Frontal cortex (tissue), 4 donors: ENCODE measurements at places on chromosomes 1 and 21.

GRCh38 chr1:181714428-181714827 lies 231.1 kb downstream of the CACNA1E start:
- no peak for DNase-seq

DNA sequence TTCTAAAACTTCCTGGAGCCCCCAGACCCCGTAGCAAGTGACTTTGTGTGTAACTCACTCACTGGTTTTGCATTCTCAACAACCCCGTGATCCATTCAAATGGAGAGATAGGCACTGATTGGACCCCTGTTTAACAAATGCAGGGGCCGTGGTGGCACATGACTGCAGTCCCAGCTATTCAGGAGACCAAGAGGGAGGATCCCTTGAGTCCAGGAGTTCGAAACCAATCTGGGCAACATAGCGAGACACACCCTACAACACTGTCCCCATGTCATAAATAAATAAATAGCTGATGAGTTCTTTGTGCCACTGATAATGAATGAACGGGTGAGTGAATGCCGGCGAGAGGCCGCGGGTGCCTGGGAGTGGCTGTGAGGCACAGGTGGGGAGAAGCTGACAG lies 59.4 kb upstream of the PAX7 start:
- no peak for DNase-seq

DNA sequence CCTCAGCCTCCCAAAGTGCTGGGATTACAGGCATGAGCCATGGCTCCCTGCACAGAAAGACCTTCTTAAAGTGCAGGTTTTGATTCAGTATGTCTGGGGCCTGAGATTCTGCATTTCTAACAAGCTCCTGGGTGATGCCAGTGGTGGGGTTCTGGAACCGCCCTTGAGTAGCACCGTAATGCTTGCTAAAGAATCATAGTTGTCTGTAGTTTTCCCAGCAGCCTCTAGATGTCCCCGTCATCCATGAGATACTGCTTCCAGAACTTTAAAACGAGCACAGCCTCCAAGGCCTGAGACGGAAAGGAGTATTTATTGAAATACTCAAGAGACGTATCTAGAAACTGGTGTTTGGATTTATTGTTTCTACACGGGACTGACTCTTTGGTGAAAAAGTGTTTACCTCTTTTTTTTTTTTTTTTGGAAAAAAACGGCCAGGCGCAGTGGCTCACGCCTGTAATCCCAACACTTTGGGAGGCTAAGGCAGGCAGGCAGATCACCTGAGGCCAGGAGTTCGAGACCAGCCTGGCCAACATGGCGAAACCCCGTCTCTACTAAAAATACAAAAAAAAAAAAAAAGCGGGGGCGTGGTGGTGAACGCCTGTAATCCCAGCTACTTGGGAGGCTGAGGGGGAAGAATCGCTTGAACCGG lies 2.6 kb upstream of the TOR3A start:
- peak; percentile 57 for DNase-seq

DNA sequence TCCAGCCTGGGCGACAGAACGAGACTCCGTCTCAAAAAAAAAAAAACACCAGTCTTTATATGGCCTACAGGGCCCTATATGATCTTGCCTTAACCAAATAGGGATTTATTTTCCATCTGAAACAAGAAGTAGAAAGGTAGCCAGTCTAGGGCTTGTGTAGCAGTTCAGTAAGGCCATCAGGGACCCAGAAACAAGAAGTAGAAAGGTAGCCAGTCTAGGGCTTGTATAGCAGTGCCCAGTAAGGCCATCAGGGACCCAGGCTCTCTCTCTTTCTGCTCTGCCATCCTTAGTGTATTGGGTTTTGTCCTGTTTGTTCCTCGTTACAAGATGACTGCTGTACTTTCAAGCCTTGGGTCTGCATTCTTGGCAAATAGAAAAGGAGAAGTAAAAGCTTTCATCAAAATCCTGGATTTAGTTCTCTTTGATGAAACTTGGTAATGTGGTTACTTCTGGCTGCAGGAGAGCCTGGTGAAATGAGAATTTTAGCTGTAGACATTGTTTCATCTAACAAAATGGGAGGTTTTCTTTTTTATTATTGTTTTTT lies 46.1 kb downstream of the PKN2 start:
- no peak for DNase-seq

- no peak for DNase-seq
Measured at GRCh38 chr1:67634396-67634935, 50.5 kb upstream of the GADD45A start.

GRCh38 chr1:160767395-160768294 lies 28.3 kb upstream of the LY9 start:
- DNase-seq: no peak

DNA sequence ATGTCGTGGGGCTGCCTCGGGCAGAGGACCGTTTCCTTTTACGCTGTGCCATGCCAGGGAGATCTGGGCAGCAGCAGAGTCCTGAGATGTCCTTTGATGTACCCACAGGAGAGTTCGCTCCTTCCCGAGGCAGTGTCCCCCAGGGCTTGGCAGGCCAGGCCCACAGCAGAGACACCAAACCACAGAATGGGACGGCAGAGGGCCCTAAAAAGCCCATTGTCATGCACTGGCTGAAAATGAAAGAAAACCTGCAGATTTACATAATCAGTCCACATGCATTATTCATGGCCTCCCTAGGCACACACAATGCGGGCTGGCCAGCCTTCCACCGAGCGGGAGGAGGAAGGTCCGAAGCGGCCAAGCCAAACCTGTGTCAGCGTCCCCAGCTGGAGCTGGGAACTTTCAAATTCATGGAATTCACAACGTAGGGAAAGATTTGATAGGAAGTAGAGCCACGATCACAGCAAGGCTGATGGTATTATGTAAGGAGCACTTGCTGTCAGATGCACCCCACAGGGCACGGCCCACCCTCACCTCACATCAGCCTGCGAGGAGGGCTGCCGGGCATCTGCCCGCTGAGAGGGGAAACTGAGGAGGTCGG lies 25.3 kb upstream of the EFHD2 start:
- DNase-seq: peak; percentile 61

DNA sequence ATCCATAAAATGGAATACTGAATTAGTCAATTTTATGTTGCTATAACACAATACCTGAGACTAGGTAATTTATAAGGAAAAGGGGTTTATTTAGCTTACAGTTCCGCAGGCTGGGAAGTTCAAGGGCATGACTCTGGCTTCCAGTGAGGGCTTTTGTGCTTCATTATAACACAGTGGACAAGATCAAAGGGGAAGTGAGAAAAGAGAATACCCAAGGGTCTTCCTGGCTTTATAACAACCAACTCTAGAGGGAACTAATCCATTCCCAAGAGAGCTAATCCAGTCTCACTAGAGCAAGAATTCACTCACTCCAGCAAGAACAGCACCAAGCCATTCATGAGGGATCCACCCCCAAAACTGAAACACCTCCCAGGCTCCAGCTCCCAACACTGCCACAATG lies 3.1 kb downstream of the KIFAP3 start:
- no peak for DNase-seq

DNA sequence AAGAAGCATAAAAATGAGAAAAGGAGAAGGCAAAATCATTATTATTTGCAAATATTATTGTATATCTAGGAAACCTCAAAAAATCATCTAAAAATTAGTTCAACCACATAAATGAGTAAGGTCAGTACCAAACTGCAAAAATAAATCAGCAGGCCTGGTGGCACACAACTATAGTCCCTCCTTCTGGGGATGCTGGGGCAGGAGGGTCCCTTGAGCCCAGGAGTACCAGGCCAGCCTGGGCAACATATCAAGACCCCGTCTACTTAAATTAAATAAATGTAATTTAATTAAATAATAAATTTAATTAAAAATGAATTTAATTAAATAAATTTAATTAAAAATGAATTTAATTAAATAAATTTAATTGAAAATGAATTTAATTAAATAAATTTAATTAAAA lies 40.3 kb upstream of the TRIM67 start:
- no peak for DNase-seq

DNA sequence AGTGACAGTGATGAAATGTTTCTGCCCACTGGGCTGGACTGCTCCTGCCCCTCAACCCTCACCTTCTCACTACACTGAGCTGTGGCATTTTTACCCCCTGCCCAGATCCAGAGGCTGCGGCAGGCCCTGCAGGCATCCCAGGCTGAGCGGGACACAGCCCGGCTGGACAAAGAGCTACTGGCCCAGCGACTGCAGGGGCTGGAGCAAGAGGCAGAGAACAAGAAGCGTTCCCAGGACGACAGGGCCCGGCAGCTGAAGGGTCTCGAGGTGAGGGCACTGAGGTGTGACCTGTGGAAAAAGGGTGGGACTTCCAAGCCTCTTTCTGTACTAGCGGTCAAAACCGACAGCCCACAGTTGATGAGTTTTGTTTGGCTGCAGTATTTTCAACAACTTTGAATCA lies 6.2 kb upstream of the TUFT1 start:
- no peak for DNase-seq

DNA sequence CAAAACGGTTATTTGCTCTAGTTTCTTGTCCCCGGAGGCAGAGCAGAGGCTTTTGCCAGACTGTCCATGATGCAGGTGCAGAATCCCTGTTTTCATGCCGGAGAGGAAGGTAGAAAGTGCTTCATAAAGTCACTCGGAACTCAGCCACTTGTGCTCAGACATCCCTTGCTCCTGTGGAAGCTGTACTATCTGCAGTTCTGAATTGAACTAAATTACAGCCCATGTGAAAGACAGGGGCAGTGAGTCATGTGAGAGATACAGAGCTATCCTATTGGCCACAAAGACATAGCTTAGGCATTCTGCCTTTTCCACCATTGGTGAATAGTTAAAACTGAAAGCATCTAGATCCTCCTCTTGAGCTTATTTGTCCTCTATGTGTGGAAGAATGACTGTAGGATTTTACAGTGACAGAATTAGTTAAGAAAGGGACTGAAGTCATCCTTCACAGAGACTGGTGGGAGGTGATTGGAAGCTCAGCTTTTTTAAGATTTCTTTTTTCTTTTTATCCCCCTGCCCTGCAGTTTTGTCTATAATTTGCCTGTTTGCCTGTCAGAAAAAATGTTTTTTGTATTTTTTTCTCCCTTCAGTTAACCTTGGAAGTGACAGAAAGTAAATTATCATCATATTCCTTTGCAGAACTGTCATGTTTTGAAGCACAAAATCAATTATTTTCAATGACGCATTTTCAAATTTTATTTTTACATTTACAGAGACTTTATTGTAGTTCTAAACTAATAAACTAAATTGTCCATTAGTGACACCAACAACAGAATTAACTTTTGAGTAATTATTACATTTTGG lies 298.6 kb downstream of the PTPRC start:
- peak; percentile 71 for DNase-seq

DNA sequence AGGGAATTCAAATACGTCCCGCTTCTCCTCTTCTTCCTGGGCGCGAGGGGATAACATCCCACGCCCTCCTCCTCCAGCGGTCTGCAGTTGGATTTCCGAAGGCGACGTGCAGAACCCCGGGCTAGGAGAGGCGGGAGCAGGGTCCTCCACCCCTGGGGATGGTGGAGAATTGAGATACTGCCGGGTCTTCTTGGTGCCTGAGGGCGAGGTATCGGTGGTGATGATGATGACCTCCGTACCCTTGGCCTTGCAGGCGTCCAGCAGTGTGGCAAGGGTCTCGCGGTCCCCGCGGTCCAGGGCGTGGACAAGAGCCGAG lies 3.2 kb upstream of the LIX1L start:
- no peak for DNase-seq

- DNase-seq: no peak
Measured at GRCh38 chr1:179206812-179207211, 22.7 kb downstream of the ABL2 start.

GRCh38 chr1:88266051-88266450 lies 418.0 kb upstream of the PKN2 start:
- DNase-seq: no peak

DNA sequence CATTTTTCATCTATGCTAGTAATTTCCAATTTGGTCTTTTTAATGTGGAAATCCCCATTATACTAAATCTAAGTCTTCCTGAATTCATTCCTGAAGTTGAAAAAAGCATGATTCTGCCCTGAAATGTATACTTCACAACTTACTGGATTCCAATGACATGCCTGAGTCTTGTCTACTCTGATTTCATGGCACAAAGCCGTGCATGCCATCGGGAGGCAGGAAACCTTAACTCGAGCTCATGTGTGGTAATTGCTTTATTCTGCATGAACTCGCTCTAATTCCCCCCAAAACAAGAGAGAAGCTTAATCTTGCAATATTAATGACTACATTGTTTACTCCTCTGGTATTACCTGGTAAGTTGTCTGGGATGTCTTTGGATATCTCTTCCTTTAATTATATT lies 39.6 kb upstream of the PBX1 start:
- no peak for DNase-seq

GRCh38 chr1:45820173-45820572 lies 16.8 kb downstream of the MAST2 start:
- DNase-seq: no peak

- no peak for DNase-seq
Measured at GRCh38 chr1:47562799-47563198, 125.0 kb downstream of the FOXD2 start.

GRCh38 chr1:195886000-195886399 lies 722.2 kb downstream of the KCNT2 start:
- DNase-seq: no peak

DNA sequence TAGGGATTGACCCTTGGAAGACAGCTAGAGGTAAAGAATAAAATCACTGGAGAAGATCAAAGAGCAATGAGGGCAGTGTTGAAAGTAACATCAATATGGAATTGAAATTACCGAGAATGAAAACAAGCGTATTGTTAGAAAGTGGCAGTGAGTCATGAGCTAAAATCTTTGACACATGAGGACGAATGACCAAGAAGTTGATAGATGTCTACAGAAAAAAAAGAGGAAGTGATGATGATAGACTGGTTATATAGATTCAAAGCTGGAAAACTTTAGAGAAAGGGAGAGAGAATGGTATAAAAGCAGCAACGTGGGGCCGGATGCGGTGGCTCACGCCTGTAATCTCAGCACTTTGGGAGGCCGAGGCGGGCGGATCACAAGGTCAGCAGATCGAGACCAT lies 12.5 kb upstream of the DNM3 start:
- DNase-seq: no peak

DNA sequence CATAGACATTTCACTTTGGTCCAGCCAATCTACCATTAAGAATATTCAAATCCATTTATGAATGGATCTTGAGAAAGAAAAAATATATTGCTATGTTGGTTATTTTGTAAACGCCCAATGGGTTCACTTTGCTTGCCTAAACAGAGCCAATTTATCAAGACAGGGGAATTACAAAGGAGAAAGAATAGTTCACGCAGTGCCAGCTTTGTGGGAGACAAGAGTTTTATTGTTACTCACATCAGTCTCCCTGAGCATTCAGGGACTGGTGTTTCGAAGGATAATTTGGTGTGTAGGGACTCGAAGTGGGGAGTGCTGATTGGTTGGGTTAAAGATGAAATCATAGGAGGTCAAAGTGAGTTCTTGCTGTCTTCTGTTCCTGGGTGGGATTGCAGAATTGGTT lies 135.3 kb downstream of the GABPA start:
- DNase-seq: no peak

- DNase-seq: no peak
Measured at GRCh38 chr1:59487335-59488031, 190.6 kb downstream of the FGGY start.

DNA sequence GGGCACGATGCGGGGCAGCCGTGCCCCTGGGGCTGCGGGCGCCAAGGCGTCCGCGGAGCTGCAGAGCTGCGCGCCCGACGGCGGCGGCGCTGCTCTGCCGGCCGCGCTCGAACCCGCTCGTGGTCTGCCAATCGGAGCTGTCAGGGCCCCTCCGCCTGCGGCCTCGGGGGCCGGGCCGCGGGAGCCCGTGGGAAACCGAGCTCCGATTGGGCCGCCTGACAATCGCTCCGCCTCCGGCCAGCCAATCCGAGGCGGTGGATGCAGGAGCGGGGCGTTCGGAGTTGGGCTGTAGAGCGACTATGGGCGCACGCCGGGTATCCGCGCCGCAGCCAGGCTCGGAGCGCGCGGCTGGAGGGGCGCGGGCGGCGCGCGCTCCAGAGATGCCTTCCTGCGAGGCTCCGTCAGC lies 100.5 kb upstream of the SOD1 start:
- DNase-seq: peak; percentile 96

GRCh38 chr1:166166698-166167571 lies at the start of gene FAM78B:
Gene FAM78B (minus strand): TSS chr1:166167001. CDS start chr1:166166248, 753 bp downstream.
- DNase-seq: peak; percentile 86
